GM23248 (cell line): ENCODE measurements at places on chromosomes 2 and 18. TPM values are rescaled to one million over a fixed set of nuclear protein-coding genes. Genes with fewer than 3 reads are reported as not detected.

RPL31 gene
- total RNA-seq: 604 and 659 TPM in 2 replicates

MATN3 gene
- total RNA-seq: 0.25 and 0.54 TPM in 2 replicates

ERBB4 gene
- not detected in 2 replicates for total RNA-seq

DDX1 gene
- total RNA-seq: 72.6 and 73.0 TPM in 2 replicates

AP1S3 gene
- total RNA-seq: 0.43 and 1.8 TPM in 2 replicates

PTPN18 gene
- 17.5 and 24.3 TPM in 2 replicates for total RNA-seq

ODC1 gene
- total RNA-seq: 106 and 114 TPM in 2 replicates

SKA1 gene
- 5.6 and 8.8 TPM in 2 replicates for total RNA-seq

C2orf72 gene
- 0.11 TPM in 1 of 2 replicates, not detected in the other for total RNA-seq

SIX3 gene
- total RNA-seq: not detected in 2 replicates

AGXT gene
- total RNA-seq: not detected in 2 replicates

NPC1 gene
- total RNA-seq: 28.7 and 43.6 TPM in 2 replicates
